Astrocyte (in vitro differentiated cells and primary cell): ENCODE measurements at places on chromosomes 2 and 18. TPM values are rescaled to one million over a fixed set of nuclear protein-coding genes. Genes with fewer than 3 reads are reported as not detected.
A peak's percentile ranks its signal among the peaks of the same experiment; 100 is the strongest.

DNA sequence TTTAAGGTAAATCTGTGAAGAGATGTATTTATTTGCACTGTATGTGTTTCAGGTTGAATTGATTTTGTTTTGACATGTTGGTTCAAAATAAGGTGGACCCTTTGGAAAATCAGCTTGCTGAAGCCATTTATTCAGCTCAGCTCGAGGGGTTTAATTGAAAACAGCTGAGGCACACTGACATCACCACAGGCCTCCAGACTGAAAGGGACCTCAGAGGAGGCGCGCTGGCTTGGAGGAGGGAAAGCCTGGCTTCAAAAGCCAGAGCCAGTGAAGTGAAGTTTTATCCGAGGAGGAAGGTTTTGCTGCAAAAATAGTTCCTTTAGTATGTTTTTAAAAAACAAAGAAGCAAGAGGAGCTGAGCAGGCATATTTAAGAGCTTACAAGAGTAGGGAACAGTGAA is 26.9 kb upstream of the DNMT3A start:
- peak; percentile 6 for DNase-seq

DNA sequence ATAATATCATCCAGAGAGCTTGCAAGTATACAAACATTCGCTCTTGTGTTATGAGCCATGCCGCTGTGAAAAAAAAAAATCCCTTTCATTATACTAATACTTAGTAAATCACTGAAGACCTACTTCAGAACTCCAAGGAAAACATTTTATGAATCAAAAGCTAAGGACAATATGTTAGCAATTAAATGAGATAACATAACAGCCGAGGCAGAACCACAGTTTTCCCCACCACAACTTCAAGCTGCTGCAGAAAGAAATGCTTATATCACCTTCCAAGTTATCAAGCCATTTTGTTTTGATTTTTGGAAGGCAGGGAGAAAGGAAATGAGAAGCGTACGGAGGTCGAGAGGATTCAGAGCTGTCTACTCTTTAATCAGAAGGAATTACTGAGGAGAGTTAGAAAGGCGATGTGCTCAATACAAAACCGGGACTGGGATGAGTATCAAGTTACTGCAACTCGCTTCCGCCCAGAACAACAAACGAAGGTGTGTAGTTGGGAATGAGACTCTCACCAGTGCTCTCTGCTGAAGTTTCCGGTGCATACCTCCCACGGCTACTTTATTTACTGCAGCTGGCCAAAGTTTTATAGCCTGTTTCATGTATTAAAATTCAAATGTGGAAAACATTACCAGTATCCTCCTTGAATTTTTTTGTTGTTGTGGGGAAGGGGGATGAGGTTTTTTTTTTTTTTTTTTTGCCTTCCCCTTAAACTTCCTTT is 292.2 kb upstream of the CCDC68 start:
- peak; percentile 57 for DNase-seq

- DNase-seq, result peak; percentile 62
These were observed 131.1 kb upstream of the RIOK3 start for GRCh38 chr18:23321996-23322395.

- no peak for DNase-seq
These were observed 25.1 kb upstream of the SGPP2 start for GRCh38 chr2:222399038-222399783.

- DNase-seq, result no peak
These were observed 40.0 kb downstream of the SIGLEC15 start for GRCh38 chr18:45865466-45865865.

GRCh38 chr2:159146996-159147666 is 139.4 kb downstream of the WDSUB1 start:
- no peak for DNase-seq

DNA sequence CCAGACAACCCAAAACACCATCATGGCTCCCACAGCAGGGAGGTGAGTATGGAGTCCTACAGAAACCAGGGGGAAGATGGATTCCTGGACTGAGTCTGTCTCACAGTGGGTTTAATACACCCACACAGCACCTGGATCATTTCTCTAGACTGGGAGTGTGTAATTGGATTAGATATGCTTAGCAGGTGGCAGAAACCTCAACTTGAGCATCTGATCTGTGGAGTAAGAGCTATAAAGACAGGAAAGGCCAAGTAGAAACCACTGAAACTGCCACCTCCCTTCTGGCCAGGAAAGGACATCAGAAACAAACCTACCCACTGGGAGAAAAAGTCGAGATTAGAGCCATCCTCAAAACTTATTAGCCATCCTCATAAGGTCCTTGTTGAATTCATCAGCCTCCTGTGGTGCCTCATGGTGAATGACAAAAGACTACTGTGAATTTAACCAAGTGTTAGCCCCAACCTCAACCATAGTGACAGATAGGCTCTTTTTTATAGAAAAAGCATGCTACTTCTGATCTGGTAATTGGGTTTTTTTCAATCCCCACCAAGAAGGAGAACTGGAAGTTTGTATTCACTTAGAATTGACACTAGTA is 28.1 kb upstream of the CHST9 start:
- DNase-seq, result no peak

DNA sequence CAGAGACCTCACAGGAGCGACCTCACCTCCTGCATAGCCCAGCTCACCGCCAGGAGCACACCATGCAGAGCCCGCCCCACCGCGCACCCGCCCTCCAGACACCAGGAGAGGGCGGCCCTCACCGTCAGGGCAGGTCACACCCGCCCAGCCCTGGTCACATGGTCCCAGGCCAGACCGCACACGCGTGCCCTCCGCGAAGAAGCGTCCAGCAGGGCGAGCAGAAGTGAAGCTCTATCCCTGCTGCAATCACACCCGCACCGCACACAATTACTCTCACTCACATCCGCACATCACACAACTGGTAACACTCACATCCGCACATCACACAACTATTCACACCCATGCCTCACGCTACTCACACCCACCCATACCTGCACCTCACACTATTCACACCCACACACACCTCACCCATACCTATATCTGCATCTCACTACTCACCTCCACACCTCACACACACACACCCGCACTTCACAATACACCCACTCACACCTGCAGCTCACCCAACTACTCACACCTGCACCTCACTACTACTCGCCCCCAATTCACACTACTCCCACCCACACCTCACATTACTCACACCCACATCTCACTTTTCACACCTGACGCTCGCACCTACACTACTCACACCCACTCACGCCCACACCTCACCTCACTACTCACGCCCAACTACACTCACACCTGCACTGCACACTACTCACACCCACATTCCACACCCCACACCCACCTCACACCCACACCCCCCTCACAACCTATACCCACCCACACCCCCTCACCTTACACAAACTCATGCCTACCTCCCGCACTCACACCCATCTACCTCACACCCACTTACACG is 242.0 kb downstream of the HDAC4 start:
- no peak for DNase-seq

- DNase-seq, result peak; percentile 14
These were observed 67.0 kb downstream of the ZNF521 start for GRCh38 chr18:25284861-25285550.

GRCh38 chr2:9769171-9770005 is 73.9 kb upstream of the TAF1B start:
- peak; percentile 36 for DNase-seq

GRCh38 chr2:234690569-234691213 is 193.8 kb upstream of the ARL4C start:
- DNase-seq, result peak; percentile 87

- no peak for DNase-seq
These were observed 162.6 kb downstream of the PDE11A start for GRCh38 chr2:177909962-177910361.

GRCh38 chr2:236979664-236980063 is 106.0 kb upstream of the COPS8 start:
- DNase-seq, result no peak

- peak; percentile 12 for DNase-seq
These were observed 188.2 kb downstream of the BCL2 start for GRCh38 chr18:63131106-63131958.

DNA sequence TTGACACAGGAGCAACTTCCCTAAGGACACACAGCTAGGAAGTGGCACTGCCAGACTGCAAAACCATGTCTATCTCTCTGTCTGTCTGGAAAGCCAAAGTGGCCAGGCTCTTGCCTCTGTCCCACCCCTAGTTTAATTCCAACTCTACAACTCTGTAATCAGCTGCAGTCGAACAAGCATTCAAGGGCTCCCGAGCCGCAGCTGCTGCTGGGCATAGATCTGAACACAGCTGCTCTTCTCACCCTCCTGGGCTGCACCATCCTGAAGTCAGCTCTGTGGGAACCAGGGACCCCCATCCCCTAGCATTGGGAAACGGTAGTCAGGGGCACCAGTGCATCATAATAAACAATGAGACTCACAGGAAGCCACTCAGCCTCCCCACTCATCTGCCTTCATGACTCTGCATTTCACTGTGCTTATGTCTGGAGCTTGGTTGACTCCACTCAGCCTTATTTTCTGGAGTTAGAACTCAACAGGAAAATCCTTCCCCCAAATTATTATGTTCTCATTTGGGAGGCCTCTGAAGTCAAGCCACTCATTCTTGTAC is 44.4 kb upstream of the TMEM163 start:
- DNase-seq, result no peak

DNA sequence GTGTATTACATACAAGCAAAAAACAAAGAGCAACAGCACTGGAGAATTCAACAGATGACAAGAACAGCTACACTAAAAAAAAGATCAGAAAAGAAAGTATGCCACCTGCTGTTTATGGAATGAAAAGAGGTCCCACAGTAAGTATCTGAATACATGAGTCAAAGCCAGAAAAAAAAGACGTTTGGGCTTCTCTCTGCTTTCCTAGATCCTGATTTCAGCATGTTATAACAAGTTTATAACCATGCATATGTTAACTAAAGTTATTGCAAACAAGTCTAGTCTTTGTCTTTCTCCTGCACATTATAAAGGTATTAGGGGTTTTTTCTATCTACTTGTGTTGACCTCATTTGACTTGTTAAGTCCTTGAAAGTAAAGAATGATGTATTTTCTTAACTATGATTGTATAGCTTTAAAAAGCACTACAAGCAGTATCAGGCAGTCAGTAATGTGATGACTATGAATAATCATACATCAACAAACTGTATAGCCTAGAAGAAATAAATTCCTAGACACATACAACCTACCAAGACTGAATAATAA is 108.5 kb upstream of the COL5A2 start:
- DNase-seq, result peak; percentile 83

DNA sequence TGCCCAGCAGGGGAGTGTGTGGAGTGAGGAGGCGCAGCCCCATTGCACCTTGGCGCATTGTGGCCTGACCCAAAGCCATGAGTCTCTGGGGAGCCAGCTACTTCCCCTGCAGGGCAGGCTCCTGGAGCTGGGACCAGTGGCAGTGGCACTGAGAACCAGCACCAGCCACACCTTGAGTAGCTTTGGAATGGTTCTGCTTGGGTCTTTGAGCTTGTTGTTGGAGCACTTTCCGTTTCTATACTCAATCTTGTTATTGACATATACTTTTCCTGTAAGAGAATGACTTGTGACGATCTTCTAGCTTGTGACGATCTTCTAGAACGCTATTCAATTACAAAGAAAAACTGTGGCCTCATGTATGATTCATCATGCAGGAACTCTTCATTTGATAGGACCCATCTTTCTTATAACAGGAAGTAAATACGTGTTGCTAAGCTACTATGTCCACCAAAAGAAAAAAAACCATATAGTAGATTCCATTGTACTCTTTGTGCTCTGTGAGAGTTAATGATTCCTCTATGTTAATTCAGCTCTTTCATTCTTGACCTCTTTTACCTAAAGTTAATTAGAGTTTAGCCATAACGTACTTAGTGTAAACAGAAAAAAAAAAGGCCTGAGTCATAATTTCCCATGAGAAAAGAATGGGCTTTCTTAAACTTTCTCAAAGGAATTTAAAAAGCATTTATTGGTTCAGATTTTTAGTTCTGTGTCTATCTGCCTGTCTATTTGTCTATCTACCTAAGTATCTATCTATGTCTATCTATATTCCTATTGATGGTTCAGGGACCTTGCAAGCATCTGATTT is 113.1 kb downstream of the GATA6 start:
- DNase-seq, result peak; percentile 99

DNA sequence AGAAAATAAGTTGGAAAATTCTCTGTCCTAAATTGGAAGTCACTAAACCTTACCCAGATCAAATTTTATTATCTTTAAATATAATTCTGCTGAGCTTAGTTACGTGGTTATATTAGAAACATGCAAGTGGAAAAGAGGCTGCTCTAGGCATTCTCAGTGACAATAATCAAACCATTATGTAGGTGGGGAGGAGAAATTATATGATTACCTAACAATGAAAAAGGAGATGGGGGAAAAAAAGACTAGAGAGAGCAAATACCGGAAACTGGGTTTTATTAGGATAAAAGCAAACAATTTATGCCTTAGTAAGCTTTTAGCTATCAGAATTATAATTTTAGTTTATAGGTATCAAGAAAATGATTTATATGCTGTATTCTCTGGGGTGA is 53.2 kb downstream of the PHLPP1 start:
- DNase-seq, result no peak

GRCh38 chr2:47697000-47697601 is 85.8 kb upstream of the MSH6 start:
- DNase-seq, result no peak

- DNase-seq, result peak; percentile 66
These were observed 275.9 kb downstream of the TMX3 start for GRCh38 chr18:68438983-68439382.

GRCh38 chr18:41906528-41907146 is 48.4 kb upstream of the PIK3C3 start:
- DNase-seq, result peak; percentile 68

GRCh38 chr2:27237341-27237945 is 20.3 kb downstream of the CAD start:
- no peak for DNase-seq

GRCh38 chr2:193627187-193627926 is 1432.6 kb upstream of the TMEFF2 start:
- no peak for DNase-seq

GRCh38 chr2:97998431-97999005 is 2.8 kb upstream of the TMEM131 start:
- DNase-seq, result no peak

- peak; percentile 88 for DNase-seq
These were observed 80.3 kb upstream of the MAP4K4 start for GRCh38 chr2:101617188-101617587.

DNA sequence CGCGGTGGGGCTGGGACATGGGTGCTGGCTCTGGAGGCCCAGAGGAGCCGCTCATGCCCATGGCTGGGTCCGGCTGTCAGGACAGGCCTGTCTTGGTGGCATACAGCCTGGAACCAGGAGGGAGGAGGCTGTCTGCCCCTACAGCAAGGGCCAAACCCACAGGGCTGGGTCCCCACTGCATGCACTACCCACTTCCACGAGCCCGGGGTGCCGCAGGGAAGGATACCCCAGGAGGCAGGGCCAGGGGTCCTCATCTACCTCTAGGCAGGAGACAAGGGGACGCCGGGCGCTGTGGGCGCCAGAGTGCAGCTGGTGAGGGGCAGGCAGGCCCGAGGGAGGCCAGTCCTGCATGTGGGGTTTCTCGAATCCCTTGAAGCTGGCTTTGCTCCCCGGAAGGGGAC is 95.1 kb upstream of the GPC1 start:
- DNase-seq, result no peak

- DNase-seq, result peak; percentile 34
These were observed 110.2 kb upstream of the UNC80 start for GRCh38 chr2:209661286-209661894.

The ANKRD30BL gene
- not detected in 2 replicates for total RNA-seq

The ESCO1 gene
- total RNA-seq, result 17.5 and 18.6 TPM in 2 replicates

The PKP4 gene
- total RNA-seq, result 34.0 and 38.4 TPM in 2 replicates

The REEP1 gene
- 0.61 and 1.1 TPM in 2 replicates for total RNA-seq

The PTCD3 gene
- 61.7 and 74.5 TPM in 2 replicates for total RNA-seq

The CNDP1 gene
- 0.31 TPM in 1 of 2 replicates, not detected in the other for total RNA-seq

The STPG4 gene
- total RNA-seq, result 0.55 and 0.64 TPM in 2 replicates

The KCNJ3 gene
- total RNA-seq, result not detected in 2 replicates

The SNORC gene
- 2.1 and 3.1 TPM in 2 replicates for total RNA-seq

The IL1F10 gene
- total RNA-seq, result not detected in 2 replicates

The TFCP2L1 gene
- total RNA-seq, result 0.05 TPM in 1 of 2 replicates, not detected in the other
